ENCODE measurements at places on chromosomes 2 and 18.

GRCh38 chr2:174645296-174645695, 47.7 kb upstream of the WIPF1 start:
- no peak for DNase-seq

DNA sequence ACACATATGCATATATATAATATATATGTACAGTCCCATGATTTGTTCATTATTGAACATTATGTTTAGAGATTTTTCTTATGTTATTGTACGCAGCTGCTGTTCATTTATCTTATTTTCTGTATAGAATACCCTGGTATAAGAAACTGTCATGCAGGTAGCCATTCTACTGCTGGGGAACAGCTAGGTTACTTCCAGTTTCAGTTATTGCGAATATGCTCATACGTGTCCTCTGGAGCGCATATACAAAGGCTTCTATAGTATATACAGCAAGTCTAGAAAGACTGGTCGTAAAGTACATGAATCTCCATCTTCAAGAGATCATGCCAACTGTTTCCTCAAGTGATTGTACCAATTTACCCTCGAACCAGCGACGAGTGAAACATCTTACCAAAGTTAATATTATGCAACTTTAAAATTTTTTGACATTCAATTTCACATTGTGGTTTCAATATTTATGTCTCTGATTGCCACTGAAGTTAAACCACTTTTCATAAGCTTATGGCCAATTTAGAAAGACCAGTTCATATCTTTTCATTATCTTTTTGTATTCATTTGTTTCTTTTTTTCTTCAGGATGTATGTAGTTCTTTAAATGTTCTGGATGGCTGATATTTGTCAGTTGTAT, 53.5 kb downstream of the RDH14 start:
- DNase-seq, result no peak

DNA sequence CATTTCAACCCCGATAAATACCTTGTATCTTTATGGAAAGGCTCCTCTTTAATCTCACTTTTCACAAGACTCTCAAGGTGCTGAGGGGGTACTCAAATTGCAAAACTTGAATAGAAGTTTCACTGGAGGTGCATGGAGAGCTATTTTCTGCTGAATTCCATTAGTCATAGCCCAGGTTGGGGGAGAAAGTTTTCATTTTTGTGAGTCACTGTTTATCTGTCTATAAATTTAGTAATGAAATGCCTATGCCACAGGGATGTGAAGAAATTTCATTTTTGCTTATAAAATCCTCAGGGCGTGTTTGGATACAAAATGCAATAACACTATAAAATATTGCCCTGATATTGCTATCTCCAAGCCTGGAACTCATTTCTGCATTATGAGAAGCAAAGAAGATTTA, 346.3 kb downstream of the LRATD1 start:
- DNase-seq, result no peak

- DNase-seq, result no peak
Observed at GRCh38 chr2:96209011-96209728, 543 bp upstream of the STARD7 start.

GRCh38 chr2:152155209-152155608, 20.4 kb downstream of the STAM2 start:
- DNase-seq, result no peak

GRCh38 chr2:199830531-199830930, 20.5 kb downstream of the FTCDNL1 start:
- no peak for DNase-seq

- no peak for DNase-seq
Observed at GRCh38 chr2:105187531-105187930, 54.0 kb upstream of the GPR45 start.

DNA sequence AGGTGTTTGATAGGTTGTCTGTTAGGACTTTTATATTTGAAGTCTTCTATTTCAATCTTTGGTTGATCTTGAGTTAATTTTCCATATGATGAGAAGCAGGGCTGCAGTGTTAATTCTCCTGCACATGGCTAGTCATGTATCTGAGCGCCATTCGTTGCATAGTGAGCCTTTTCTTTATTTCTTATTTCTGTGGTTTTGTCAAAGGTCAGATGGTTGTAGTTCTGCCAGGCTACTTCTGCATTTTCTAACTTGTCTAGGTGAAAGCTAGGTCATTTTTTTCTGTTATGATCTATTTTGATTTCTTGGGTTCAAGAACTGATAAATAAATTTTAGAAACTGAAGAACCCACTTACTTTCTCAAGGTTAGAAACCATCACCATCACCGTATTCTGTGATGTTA, 56.7 kb downstream of the CCDC74A start:
- no peak for DNase-seq

GRCh38 chr2:199810422-199811171, 40.4 kb downstream of the FTCDNL1 start:
- no peak for DNase-seq

DNA sequence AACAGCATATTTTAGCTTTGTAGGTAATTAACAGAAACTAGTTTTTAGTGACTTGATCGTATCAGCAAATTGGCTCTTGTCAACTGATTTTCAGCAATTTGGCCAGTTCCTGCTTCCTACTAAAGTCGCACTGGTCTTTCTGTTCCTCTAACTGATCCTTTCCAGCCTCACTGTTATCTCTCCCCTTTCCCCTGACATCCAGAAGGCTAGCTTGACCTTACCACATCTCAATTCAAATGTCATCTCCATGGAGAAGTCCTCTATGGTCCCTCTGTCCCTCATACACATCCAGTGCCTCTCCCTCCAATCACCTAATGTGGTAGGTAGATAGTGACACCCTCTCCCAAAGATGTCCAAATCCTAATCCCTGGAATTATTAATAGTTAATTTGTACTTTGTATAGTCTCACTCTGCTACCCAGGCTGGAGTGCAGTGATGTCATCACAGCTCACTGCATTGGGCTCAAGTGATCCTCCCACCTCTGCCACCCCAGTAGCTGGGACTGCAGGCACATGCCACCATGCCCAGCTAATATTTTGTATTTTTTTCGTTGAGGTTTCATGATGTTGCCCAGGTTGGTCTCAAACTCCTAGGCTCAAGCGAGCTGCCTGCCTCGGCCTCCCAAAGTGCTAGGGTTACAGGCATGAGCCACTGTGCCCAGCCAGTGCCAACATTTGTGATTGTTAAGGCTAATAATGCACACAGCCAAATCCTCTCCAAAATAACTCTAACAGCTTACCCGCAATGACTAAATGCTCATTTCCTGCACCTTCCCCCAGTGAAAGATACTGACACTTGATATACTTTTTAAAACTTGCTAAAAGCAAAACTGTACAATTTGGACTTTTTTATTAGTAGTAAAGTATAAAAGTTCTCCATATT, 16.9 kb downstream of the PSTPIP2 start:
- DNase-seq, result no peak

GRCh38 chr2:68124321-68124720, 33.4 kb upstream of the PNO1 start:
- no peak for DNase-seq

GRCh38 chr2:134499307-134499926, 219.4 kb downstream of the TMEM163 start:
- no peak for DNase-seq

- no peak for DNase-seq
Observed at GRCh38 chr2:9325428-9325827, 97.9 kb downstream of the ITGB1BP1 start.

GRCh38 chr2:127254386-127254981, 34.4 kb upstream of the CYP27C1 start:
- no peak for DNase-seq

DNA sequence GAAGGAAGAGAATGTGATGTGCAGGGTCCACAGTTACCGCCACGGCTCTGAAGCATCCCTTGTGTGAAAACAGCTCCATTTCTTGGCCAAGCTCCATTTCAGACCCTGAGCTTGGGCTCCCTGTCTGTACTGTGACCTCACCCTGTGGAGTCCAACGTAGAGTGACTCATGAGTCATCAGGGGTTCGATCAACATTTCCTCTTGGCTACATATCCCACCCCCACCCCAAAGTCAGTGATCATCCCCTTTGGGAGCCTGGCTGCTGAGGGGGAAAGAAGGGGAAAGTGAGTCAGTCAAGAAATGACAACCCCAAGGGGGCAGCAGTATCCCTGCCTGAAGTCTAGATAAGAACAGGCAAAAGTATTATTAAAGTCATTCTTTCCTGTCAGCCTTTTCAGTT, 62.2 kb downstream of the PAPOLG start:
- DNase-seq, result no peak

GRCh38 chr2:112140205-112140802, 2.1 kb downstream of the FBLN7 start:
- no peak for DNase-seq

DNA sequence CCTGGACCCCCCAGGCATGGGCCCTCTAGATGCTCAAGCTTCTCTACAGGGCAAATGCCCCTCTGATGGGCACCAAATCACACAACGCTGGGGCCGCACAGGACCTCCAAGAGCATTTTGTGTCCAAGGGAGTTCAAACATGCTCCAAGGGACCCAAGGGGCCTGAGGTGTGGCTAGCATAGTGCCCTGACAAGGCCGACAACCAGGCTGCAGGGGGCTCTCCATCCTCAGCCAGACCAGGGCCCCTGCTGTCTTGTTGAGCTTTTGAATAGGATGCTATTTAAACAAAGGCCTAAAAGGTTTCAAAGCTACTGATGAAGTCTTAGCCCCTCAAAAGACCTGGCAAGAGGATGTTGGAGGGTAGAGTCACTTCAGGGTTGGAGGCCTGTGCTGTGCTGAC, 33.1 kb downstream of the EN1 start:
- no peak for DNase-seq

DNA sequence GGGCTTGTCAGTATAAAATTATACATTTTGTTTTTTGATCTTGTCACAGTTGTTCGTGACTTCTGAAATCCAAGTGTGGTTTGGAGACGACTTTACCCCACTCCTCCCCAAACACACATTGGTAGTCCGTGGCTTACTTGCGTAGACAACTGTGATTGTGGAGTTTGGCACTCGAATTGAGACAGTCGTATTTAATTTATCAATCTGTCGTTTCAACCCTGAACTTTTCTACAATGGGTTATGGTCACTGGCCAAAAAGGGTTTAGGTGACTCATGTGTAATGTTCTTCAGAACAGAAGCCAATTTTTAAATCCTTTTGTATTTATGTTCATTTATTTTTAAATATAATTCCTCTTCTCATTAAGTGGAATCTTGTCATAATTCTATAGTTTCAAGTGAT, 129.9 kb downstream of the SPTBN1 start:
- no peak for DNase-seq

- DNase-seq, result no peak
Observed at GRCh38 chr2:88190808-88191721, 20.9 kb downstream of the THNSL2 start.

GRCh38 chr2:126117886-126118285, 538.1 kb upstream of the GYPC start:
- no peak for DNase-seq

DNA sequence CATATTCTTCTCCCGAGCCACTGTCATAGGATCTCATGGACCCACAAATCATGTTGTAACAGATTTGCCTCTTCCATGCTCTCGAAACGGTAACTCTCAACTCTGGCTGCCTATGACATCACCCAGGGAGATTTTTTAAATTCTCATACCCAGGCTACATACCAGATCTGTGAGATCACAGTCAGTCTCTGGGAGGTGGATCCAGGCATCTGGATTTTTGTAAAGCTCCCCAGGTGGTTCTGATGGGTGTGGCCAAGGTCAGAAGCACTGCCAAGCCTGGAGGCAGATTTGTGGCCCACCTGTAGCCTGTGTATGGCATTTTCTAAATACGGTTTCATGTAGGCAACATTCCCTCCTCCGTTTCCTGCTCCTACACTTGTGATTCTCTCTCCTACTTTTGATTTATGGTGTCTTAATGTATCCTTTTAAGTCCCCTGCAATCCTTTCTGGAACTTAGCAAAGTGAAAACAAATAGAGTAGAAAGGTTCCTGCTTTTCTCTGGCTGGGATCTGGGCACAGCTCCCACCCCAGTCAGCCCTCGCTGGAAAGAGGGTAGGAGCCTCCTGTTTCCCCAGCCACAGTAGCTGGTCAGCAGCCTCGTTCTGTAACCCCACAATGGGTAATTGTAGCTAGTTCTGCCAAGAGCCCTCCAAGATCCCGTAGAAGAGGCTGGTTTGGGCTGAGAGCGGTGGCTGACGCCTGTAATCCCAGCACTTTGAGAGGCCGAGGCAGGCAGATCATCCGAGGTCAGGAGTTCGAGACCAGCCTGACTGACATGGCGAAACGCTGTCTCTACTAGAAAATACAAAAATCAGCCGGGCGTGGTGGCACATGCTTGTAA, 96.2 kb downstream of the KLHL29 start:
- no peak for DNase-seq

GRCh38 chr2:42567364-42567763, 1.1 kb upstream of the MTA3 start:
- no peak for DNase-seq

DNA sequence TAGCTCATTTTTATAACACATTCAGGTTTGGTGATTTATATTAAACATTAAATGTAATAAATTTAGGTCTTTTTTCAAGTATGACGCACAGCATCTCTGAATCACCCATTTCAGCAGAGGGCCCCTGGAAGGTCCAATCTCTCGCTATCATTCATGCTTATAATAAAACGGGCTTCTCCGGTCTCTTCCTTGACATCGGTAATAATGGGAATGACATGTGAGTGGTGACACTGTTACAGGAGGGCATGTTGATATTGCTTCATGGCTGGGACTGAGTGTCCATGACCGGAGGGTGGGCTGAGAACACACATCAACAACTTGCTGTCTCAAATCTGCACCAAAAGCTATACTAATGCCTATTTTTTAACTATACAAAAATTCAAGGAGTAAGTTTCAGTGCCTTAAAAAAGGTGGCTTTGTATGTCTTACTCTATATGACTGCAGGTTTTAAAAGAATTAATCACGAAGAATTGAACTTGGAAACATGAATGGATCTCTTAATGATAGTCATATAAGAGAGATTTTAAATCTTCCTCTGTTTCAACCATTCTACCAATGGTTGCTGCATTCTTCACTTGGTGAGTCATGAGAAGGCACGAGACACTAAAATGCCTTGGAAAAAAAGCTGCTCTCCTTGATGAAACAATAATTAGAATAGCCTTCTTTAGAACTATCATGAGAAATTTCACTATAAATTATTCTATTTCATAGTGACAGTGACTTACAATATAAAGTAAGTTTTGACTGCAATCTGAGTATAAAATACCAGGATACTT, 101.9 kb upstream of the NRP2 start:
- DNase-seq, result no peak

- DNase-seq, result no peak
Observed at GRCh38 chr2:11752906-11753305, 6.5 kb downstream of the LPIN1 start.

DNA sequence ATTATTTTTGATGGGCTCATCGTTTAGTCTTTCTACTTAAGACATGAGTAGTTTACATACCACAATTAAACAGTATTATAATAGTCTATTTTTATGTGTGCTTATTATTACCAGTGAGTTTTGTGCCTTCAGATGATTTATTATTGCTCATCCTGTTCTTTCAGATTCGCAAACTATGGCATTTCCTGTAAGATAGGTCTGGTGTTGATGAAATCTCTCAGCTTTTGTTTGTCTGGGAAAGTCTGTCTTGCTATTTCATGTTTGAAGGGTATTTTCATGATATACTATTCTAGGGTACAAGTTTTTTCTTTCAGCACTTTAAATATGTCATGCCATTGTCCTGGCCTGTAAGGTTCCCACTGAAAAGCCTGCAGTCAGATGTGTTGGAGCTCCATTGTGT, 101.3 kb downstream of the DNAH7 start:
- no peak for DNase-seq
